ENCODE measurements at places on chromosomes 6 and 20.

DNA sequence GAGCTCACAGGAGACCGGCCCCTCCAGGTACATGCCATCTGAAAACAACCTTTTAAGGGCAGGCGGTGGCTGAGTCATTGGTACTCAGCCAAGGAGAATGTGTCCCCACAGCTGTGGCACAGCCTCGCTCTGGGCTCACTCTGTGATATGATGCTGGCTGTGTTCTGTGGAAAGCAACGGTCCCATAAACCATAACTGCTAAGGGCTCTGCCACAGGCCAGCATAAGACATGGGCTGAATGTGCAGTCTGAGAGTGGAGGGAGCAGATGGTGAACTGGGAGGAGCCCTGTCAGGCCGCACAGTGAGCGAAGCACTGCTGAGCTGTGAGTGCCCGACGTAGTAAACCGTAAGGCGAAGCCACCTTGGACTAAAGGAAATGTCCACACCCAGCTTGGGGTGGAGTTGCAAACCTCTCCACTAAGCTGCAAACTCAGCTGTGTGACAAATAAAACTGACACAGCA lies 375.8 kb downstream of the THBS2 start:
- no peak for DNase-seq

- DNase-seq, result no peak
Observed at GRCh38 chr20:33653900-33654596, 8.1 kb upstream of the C20orf144 start.

- no peak for DNase-seq
Observed at GRCh38 chr6:5215159-5215558, 45.6 kb downstream of the LYRM4 start.

DNA sequence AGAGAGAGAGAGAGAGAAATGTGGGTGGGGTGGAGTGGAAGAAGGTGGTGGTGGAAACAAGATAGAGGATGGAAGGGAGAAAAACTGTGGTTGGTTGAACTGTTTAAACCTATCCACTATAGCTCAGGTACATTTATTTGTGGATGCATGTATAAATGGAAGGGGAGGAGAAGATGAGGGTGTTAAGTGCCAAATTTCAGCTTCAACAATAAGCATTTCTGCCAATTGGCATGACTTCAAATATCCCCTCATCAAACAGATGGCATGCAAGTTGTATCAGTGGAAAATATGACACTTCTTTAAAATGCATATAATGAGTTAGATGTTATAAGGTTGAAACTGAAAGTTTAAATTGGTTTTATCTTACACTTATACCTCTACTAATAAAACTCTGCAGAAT lies 216.1 kb downstream of the LMBRD1 start:
- no peak for DNase-seq

GRCh38 chr6:170522565-170523183 lies 30.4 kb downstream of the PSMB1 start:
- DNase-seq, result no peak

- no peak for DNase-seq
Observed at GRCh38 chr6:156988276-156989158, 211.3 kb downstream of the ARID1B start.

DNA sequence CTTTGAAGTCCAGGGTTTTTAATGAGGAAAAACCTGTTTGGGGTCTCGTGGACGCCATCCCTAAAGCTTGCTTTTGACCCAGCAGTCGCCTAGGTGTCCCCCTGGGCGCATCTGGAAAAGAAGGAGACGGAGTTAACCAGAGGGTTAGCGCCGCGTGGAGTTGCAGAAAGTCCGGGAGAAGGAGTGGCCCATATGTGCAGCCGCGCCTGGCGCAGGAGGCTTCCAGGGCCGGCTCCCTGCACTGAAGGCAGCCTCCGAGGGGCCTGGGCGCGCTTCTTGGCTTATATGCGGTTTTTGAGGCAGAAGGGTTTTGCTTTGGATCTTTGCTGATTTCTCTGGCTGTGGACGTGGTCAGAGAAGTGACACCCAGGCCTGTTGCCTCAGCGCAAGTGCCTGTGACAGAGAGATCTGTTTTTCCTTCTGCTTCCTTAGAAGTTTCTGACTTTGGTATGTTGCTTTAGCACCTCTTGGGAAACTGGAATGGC lies 987 bp downstream of the TMEM181 start:
- DNase-seq, result no peak

DNA sequence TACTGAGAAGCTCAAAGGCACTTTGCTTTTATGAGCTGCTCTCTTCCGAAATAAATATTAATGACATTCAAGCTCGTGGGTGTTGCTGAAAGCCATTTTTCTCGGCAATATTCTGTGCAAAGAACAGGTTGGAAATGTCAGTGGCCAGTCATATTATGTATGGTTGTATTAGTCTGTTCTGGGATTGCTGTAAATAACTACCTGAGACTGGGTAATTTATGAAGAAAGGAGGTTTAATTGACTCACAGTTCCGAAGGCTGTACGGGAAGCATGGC lies 32.1 kb downstream of the TUBB2B start:
- no peak for DNase-seq

DNA sequence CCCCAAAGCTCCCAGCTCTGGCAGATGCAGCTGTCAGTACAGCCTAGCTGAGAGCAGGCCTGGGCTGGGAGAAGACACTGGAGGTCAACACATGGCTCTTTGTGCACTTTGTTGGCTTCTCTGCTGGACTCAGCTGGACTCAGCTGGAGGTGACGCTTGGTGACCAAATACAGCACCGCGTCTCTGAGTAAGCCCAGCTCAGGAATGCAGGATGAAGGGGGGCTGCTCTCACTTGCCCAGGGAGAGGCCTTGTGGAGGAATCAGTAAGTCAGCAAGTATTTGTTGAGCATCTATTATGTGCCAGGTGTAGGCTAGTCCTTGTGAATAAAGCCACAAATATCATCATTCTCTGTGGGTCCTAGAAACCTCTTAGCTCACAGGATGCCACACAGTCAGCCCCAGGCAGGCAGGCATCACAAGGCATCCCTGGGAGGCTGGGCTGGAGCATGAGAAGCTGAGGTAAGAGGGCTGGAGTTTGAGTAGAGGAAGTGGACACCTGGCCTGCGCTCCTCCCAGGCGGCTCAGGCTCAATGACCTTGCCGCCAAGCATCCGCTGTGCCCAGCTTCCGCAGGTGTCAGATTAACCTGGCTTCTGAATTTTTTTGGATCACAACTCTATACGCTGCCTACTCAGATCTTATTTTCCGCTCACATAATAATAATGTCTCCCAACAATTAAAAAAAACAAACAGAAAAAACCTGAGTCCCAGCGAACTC lies 95.4 kb downstream of the TMEM170B start:
- no peak for DNase-seq

- DNase-seq, result no peak
Observed at GRCh38 chr6:117810269-117810668, 96.8 kb upstream of the SLC35F1 start.

DNA sequence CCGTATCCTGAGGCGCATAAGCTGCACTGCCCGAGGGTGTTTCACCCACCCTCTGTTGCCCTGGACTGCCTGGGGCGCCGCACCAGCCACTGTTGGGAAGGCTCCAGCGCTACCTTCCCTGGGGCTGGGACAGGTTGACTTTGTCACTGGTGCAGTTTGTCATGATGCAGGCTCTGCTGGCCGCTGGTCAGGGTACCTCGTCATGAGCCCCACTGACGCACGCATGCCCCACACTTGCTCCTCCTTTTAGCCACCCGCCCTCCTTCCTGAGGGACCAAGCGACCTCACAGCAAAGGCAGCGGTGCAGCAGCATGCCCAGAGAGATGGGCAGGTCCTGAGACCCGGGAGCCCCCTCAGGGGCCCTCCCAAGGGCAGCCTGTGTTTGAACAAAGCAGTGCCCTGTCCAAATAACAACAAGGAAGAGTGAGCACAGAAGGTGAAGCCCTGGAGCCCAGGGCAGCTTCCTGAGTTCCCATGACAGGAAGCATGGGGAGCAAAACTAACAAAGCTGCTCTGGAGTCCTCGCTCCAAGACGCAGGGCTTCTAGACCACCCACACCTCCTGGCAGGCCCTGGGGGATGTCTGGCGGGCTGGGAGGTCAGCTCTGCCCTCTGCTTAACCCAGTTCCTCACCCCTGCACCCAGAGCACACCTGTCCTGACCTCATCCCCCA lies 50.1 kb upstream of the SMOC2 start:
- no peak for DNase-seq

GRCh38 chr6:11492464-11493290 lies 44.9 kb upstream of the TMEM170B start:
- DNase-seq, result no peak

GRCh38 chr20:48784273-48784641 lies 43.5 kb downstream of the PREX1 start:
- DNase-seq, result no peak

GRCh38 chr6:117272032-117272866 lies 6.9 kb downstream of the VGLL2 start:
- no peak for DNase-seq

DNA sequence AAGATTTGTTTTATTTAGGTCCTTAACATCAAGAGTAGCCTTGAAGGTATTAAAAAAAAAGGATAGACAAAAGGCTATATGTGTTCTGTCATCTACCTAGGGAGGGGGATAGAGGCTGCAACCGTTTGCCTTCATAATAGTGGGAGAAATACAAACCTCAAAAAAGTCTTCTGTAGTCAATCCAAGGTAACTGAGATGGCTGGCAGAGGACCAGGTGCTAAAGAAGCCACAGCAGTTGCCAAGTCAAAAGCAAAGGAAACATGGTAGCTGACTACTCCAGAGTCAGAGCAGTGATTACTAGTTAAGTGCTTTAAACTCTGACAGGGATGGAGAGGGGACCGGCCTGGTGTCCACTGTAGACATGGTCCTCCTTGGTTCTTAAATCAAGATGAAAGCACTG lies 249.4 kb downstream of the PTPRK start:
- DNase-seq, result no peak

DNA sequence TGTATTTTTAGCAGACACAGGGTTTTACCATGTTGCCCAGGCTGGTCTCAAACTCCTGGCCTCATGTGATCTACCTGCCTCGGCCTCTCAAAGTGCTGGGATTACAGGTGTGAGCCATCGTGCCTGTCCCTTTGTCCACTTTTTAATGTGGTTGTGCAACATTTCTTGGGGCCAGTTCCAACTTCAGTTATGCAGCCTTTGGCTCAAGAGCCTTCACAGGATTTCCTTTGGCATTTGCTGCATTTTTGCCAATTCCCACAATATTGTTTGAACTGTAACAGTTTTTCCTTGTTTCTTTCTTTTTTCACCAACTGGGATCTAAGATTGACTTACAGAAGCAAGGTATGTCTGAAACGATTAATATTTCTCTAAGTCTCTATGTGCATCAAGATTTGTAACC lies 63.6 kb downstream of the EDN1 start:
- DNase-seq, result no peak

- no peak for DNase-seq
Observed at GRCh38 chr6:16955899-16956298, 146.0 kb upstream of the STMND1 start.

- DNase-seq, result no peak
Observed at GRCh38 chr6:118639054-118639964, 12.1 kb downstream of the CEP85L start.

DNA sequence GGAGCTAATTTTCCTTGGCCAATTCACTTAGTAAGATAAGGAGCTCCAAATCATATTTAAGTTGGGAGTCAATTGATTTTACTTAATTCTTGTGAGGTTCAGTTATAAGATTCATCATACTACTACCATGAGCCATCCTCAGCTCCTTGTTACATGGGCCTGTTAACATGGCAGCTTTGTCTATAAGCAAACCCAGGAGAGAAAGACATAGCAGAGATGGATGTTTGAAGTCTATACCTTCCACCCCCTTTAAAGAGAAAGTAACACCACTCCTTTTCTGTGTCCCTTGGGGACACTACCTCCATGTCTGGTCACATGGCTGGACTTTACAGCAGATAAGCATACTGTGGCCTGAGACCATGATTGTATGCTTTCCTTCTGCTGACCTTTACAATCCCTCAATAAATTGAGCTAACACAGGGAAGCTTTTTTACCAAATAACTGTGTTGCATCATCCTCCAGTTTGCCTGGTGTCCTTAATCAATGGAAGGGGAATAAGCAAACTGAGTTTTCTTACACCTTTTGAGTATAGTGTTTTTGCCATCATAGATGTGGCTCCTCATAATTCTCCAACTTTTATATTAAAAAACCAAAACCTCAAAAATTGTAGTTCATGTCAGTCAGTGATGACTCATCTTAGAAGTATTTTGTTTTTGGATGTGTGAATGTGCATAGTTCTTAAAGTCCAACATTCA lies 9.8 kb upstream of the ZNFX1 start:
- DNase-seq, result no peak

DNA sequence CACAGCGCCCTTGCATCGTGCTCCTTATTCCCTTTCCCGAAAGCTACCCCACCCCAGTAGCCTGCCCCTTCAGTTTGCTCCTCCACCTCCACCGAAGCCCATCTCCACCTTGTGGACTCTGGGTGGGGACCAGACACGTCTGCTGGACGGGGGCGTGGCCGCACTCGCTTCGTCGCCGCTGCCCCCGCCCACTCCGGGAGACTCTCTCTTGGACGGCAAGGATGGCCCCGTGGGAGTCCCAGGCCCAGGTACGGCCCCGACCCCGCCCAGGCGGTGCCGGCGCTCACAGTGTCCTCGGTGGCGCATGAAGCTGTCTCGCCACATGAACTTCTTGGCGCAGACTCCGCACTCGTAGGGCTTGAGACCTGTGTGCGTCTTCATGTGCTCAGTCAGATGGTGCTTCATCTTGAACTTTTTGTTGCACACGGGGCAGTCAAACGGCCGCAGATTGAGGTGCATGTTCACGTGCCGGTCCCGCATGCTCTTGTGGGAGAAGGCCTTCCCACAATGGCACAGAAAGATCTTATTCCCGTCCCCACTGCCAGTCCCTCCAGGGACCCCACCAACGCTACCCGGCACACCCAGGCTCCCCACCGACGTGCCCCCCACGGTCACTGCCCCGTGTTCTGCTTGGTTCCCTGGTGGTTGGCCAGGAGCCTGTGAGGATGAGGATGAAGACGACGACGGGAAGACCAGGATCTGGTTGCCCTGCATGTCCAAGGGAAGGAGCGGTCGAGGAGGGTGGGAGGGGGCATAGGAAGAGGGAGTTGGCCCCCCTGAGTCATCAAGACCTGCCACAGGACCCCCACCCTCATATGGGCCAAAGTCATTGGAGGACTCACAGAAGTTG lies 1.3 kb upstream of the TAPBP start:
- DNase-seq, result no peak

DNA sequence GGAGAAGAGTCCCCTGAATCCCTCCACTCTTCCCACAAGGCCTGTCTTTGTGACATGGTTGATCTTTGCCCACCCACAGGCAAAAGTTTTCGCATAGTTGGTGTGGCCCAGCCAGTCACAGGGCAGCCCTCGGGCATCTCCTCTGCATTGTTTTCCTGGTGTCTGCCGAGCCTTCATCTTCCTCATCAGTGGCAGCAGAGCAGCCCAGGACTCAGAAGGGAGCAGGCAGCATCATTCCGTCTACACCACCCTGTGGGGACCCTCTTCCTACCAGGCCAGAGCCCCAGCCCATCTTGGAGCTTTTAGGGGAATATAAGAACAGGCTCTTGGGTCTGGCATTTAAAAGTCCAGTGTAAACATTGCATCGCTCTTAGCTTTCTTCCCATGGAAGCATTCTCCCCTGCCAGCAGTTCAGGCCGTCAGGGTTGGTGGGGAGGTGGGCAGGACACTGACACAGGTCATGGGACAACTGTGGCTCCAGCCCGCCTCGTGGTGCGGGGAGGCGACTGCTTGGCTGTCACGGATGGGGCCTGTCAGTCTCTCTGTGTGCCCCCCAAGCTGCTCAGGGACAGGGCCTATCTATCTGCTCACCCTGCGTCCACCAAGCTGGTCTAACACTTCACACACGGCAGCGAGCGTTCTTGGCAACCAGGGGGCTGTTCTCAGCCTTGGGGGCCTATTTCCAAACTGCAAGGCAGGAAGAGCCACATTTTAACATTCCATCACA lies 38.3 kb downstream of the PDRG1 start:
- no peak for DNase-seq
